ENCODE measurements at places on chromosomes 2 and 18.

- DNase-seq: no peak
- peaks cover 5% of the 10 kb centered on the region for H3K27me3 ChIP-seq
- peaks cover 27% of the 10 kb centered on the region for H3K4me1 ChIP-seq
- H3K4me3 ChIP-seq: no peak overlapping the region
- no peak overlapping the region for H3K27ac ChIP-seq
These were observed 755.5 kb downstream of the RNF144A start for GRCh38 chr2:7672685-7673071.

DNA sequence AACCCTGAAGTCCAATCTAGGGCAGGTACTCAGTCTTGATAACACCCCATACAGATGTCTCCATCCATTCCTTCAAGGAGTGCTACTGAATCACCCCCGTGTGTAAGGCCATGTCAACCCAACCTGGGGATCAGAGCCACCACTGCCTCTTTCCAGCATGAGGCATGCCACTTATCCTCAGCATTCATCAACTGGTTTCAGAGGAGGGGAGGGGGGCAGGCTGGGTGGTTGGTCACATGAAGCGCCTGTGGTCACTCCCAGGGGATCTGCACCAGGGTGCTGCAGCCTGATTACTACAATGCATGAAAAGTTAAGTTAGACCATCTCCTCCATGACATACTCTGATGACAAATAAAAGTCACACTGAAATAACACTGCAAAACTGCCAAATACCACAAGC lies 65.0 kb downstream of the UXS1 start:
- no peak for DNase-seq
- peaks cover 36% of the 10 kb centered on the region for H3K36me3 ChIP-seq
- no peak overlapping the region for H3K27ac ChIP-seq
- no peak overlapping the region for H3K4me3 ChIP-seq
- H3K27me3 ChIP-seq: no peaks in the 10 kb centered on the region

- peaks cover 13% of the 10 kb centered on the region for H3K4me1 ChIP-seq
- no peak overlapping the region for H3K4me3 ChIP-seq
- peaks cover 3% of the 10 kb centered on the region for H3K36me3 ChIP-seq
These were observed 519.2 kb downstream of the CCDC85A start for GRCh38 chr2:56703001-56703400.

GRCh38 chr2:148901142-148901541 lies 26.1 kb downstream of the KIF5C start:
- peaks cover 11% of the 10 kb centered on the region for H3K36me3 ChIP-seq
- no peaks in the 10 kb centered on the region for H3K27me3 ChIP-seq
- no peak for DNase-seq
- H3K4me3 ChIP-seq: no peak overlapping the region

DNA sequence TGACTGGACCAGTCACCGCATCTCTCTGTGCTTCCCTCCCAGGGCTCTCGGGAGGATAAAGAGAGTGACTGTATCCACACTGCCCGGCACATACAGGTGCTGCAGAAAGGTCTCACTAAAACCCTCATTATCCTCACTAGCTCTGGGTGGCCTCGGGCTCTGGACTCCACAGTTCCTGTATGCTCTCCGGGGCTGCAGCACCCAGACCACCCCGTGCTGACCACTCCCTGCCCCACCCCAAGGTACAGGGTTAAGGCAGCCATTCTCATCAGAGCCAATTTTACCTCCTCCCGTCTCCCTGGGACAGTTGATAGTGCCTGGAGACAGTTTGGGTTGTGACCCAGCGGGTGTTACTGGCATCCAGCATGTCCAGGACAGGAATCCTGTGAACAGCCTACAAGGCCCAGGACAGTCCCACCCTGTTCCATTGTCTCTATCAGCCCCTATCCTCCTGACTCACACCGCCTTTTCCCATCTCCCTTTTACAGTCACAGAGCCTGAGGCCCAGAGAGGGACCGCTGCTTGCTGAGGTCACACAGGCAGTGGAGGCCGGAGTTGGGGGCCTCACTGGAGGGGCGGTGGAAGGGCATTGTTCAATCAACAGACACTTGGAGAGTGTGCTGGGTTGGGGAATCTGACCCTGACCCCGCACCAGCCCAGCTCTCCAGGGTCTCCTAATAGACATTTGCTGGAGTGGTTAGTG lies 1.7 kb downstream of the ZAP70 start:
- peaks cover 2% of the 10 kb centered on the region for H3K27me3 ChIP-seq
- H3K27ac ChIP-seq: no peak overlapping the region
- no peaks in the 10 kb centered on the region for H3K36me3 ChIP-seq
- H3K4me3 ChIP-seq: no peak overlapping the region
- no peak for DNase-seq

- H3K27me3 ChIP-seq: no peaks in the 10 kb centered on the region
- no peak for DNase-seq
- peaks cover 23% of the 10 kb centered on the region for H3K4me1 ChIP-seq
- no peak overlapping the region for H3K27ac ChIP-seq
These were observed 148.5 kb downstream of the FMNL2 start for GRCh38 chr2:152483276-152484063.

GRCh38 chr18:51623653-51624052 lies 426.2 kb upstream of the MEX3C start:
- H3K27ac ChIP-seq: no peak overlapping the region
- peaks cover 6% of the 10 kb centered on the region for H3K36me3 ChIP-seq
- H3K4me1 ChIP-seq: peaks cover 30% of the 10 kb centered on the region
- H3K27me3 ChIP-seq: peaks cover 11% of the 10 kb centered on the region
- no peak overlapping the region for H3K4me3 ChIP-seq

GRCh38 chr2:208189810-208190503 lies at the start of gene C2orf80:
Gene C2orf80, minus strand, starts transcription at chr2:208190030. Its CDS starts 3,044 bp downstream, at chr2:208186986.
- H3K4me3 ChIP-seq: no peak within 1 kb of the TSS
- no peaks in the 10 kb centered on the region for H3K36me3 ChIP-seq
- DNase-seq: no peak
- H3K27me3 ChIP-seq: no peaks in the 10 kb centered on the region
- no peak within 1 kb of the TSS for H3K27ac ChIP-seq

DNA sequence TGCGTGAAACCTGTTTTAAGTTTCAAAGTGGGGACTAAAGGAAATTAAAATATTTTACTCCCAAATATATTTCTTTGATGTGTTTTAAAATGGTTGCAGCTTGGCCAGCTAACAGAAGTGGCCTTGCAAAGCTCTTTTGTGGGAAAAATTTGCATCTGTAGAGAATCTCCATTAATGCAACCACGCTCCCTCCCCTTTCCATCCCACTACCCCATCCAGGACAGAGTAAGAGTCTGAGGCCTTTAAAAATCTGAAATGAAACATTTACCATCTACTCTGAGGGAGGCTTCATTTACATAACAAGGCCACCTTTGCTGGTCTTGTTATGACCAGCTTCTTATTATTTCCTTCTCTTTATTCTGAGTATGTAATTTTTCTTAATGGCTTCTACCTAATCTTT lies 63.5 kb downstream of the STAT4 start:
- no peak for DNase-seq
- H3K36me3 ChIP-seq: peaks cover 9% of the 10 kb centered on the region
- peak overlapping the region; percentile 63 for H3K27ac ChIP-seq
- no peaks in the 10 kb centered on the region for H3K27me3 ChIP-seq
- peaks cover 27% of the 10 kb centered on the region for H3K4me1 ChIP-seq

DNA sequence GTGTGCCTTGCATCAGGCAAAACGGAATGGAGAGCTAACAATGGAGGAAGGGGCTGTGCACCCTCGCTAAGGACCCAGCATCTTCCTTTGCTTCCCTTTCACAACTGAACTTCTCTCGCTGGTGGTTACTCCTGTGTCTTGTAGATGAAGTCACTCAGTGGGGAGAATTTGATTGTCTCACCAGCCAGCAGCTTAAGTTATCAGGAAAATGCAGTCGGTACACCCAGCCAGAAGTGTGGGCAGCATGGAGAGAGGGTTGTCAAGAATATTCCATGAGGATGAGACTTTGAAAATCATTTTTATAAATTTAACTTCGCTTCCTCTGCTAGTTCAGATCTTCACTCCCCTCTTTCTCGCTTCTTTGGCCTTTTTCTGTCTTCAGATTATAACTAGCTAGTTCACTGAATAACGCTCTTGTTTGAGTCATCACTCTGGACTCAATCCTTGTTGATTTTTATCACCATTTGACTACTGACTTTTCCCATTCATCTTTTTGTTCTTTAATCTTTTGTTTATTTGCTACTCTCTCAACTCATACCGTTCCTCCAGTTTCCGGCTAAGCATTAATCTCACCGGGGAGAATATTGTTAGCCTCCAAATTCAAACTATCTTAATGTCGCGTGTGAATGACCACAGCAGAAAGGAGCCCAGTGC lies 221.7 kb downstream of the CD226 start:
- H3K36me3 ChIP-seq: no peaks in the 10 kb centered on the region
- H3K27ac ChIP-seq: no peak overlapping the region
- no peak for DNase-seq
- H3K27me3 ChIP-seq: no peaks in the 10 kb centered on the region

- no peak for DNase-seq
- H3K4me3 ChIP-seq: no peak overlapping the region
- peaks cover 26% of the 10 kb centered on the region for H3K4me1 ChIP-seq
- H3K27ac ChIP-seq: no peak overlapping the region
These were observed 349.8 kb downstream of the TNS1 start for GRCh38 chr2:217652761-217653639.

GRCh38 chr18:10421859-10422258 lies 32.6 kb upstream of the APCDD1 start:
- no peaks in the 10 kb centered on the region for H3K36me3 ChIP-seq
- no peak overlapping the region for H3K27ac ChIP-seq
- no peak overlapping the region for H3K4me3 ChIP-seq
- H3K4me1 ChIP-seq: no peaks in the 10 kb centered on the region
- no peaks in the 10 kb centered on the region for H3K27me3 ChIP-seq

- no peak overlapping the region for H3K4me3 ChIP-seq
- H3K36me3 ChIP-seq: peaks cover 27% of the 10 kb centered on the region
- no peak overlapping the region for H3K27ac ChIP-seq
- peaks cover 6% of the 10 kb centered on the region for H3K4me1 ChIP-seq
These were observed 282.0 kb downstream of the DPP10 start for GRCh38 chr2:114724454-114724853.

- no peak overlapping the region for H3K27ac ChIP-seq
- DNase-seq: no peak
- no peaks in the 10 kb centered on the region for H3K4me1 ChIP-seq
These were observed 360.9 kb downstream of the ERBB4 start for GRCh38 chr2:212177724-212178123.

GRCh38 chr2:135986507-135986906 lies 1.1 kb upstream of the DARS1 start:
- no peaks in the 10 kb centered on the region for H3K27me3 ChIP-seq
- DNase-seq: no peak
- peaks cover 17% of the 10 kb centered on the region for H3K36me3 ChIP-seq
- peaks cover 22% of the 10 kb centered on the region for H3K4me1 ChIP-seq
- H3K27ac ChIP-seq: 0 out of 2 replicates have a peak overlapping the region, but pooled peaks have one; percentile 60

DNA sequence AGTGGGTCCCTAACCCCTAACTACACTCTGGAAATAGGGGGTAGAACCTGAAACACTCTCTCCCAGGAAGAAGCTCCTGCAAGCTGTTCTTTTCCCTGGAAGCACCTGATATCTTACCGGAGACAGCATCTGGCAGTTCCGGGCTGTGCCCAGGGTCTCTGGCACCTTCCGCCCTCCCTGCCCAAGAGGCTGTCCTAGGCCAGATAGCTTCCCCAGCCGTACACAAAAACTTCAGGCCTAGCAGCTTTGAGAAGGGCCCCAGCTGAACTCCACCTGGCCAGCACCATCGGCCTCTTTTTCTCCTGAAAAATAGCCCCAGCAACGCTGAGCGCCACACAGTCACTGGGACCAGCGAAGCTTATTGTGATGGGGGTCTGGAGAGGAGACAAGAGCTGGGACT lies 9.7 kb downstream of the OSR1 start:
- peaks cover 28% of the 10 kb centered on the region for H3K4me1 ChIP-seq
- no peak overlapping the region for H3K27ac ChIP-seq
- peaks cover 73% of the 10 kb centered on the region for H3K27me3 ChIP-seq
- H3K36me3 ChIP-seq: 0 out of 2 replicates have a peak, but pooled peaks cover 3% of the 10 kb centered on the region

- peak; percentile 75 for DNase-seq
- peaks cover 26% of the 10 kb centered on the region for H3K4me1 ChIP-seq
These were observed 631.5 kb downstream of the NYAP2 start for GRCh38 chr2:226030788-226031646.

GRCh38 chr2:138087751-138088593 lies 123.7 kb downstream of the HNMT start:
- no peaks in the 10 kb centered on the region for H3K4me1 ChIP-seq
- no peak overlapping the region for H3K4me3 ChIP-seq
- DNase-seq: no peak
- H3K27me3 ChIP-seq: no peaks in the 10 kb centered on the region

DNA sequence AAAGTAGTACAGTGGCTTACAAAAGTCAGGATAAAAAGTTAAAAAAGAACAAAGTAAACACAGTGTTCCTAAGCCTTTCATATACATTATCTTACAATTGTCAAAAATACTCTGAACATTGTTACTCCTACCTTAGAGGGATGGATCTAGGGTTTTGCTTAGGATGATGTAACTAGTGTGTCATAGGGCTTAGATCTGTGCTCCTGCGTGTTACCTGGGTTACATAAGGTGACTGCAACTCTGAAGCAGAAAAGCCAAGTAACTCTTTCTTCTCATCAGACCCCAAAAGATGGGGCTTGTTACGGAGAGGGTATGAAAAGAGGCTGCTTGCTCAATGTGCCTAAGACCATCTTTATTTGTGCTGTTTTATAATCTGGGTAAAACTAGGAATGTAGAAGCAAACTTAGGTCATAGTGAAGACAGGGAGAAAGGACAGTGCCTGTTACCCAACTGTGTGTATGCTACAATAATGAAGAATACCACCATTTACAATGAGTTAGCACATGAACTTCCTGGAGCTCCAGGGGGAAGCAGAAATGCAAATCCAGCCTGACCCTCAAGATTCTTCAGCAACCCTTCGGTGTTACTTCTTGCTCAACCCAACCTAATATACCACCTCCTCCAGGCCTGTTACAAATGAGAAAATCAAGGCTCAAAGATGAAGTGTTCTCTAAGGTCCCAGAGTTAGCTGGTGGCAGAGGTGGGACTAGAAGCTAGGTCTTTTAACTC lies 42.0 kb upstream of the STK17B start:
- H3K27me3 ChIP-seq: no peaks in the 10 kb centered on the region
- H3K4me3 ChIP-seq: no peak overlapping the region
- DNase-seq: no peak
- no peak overlapping the region for H3K27ac ChIP-seq
- H3K36me3 ChIP-seq: peaks cover 7% of the 10 kb centered on the region
- H3K4me1 ChIP-seq: peaks cover 28% of the 10 kb centered on the region

DNA sequence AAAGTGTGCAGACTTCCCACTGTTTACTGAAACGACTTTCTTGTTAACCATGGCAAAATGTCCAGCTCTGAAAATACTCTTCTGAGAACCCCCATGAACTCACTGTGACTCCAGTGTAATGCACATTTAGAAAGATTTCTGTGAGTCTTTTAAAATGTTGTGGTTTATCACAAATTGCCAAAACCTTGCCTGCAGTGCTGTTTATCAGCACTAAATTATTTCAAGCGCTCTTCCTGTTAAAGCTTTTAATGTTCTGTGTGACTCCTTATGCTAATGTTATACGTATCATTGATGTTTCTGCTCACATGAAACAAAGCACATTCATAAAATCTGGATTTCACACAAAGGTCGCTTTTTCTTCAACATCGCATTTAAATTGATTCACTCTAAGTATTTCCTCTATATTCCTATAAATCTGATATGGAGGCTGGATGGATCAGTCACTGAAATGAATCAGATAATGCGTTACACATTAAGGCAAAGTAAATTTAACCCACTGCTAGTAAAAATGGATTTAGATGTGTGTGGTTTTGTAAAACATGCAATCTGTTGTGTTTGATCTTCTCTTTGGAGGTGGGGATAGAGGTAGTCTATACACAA lies 521.2 kb downstream of the NYAP2 start:
- H3K4me3 ChIP-seq: no peak overlapping the region
- H3K27me3 ChIP-seq: no peaks in the 10 kb centered on the region
- DNase-seq: no peak
- no peaks in the 10 kb centered on the region for H3K4me1 ChIP-seq
- H3K36me3 ChIP-seq: no peaks in the 10 kb centered on the region
